ENCODE measurements at places on chromosomes 6 and 20.

DNA sequence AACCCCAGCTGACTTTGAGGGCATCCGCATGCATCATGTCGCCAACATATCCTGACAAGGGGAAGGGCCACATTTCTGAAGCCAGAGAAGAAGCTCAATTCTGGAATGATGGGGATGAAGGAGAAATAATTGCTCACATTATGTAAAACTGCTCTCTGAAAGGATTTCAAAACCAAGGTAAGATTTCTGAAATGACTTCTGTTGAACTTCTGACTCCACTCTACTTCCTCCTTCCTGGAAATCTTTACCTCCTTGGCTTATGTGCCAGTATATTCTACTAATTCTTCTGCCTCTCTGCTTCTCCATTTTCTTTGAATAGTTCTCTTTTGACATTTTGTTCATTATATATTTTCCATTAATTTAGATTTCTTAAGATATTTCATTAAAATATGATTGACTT is 31.9 kb downstream of the HLA-DPB1 start:
- no peak for DNase-seq

DNA sequence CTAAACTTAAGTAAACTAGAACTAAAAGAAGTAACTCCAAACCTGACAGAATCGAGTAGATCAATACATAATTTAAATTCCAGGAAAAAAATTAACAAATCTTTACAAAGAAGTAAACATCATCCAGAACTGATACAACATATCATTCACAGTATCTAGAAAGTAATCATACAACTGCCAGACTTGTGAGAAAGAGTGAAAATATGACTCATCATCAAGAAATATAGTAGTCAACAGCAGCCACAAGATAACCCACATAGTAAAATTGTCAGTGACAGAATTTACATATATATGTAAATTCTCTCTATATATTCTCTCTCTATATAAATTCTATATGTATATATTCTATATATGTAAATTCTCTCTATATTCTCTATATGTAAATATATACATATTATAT is 242.8 kb upstream of the RGS17 start:
- no peak for DNase-seq

GRCh38 chr6:166712286-166713228 is 85.5 kb upstream of the RPS6KA2 start:
- no peak for DNase-seq

DNA sequence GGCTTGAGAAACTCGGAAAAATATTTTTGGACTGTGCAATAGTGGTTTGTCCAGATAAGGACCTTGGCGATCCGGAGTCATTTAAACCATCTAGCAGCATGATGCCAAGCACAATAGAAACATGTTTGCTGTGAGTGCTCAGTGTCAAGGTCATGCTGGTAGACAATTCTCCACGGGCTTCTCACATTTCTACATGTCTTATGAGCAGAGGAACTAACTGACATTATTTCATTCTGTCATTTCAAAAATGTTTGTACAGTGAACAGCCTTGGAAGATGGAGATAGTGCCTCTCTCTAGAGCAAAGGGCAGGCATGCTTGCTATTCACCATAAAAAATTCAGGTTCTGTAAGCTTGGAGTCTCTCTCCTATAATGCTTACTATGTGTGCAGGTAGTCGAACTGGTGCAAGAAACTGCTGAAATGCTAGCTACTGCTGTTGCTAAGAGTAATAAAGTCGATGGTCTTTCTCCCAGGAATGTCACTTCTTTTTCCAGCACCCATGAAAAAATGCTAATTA is 25.4 kb upstream of the CCN2 start:
- DNase-seq = no peak

GRCh38 chr20:31604567-31605030 is 490 bp upstream of the ID1 start:
- no peak for DNase-seq

DNA sequence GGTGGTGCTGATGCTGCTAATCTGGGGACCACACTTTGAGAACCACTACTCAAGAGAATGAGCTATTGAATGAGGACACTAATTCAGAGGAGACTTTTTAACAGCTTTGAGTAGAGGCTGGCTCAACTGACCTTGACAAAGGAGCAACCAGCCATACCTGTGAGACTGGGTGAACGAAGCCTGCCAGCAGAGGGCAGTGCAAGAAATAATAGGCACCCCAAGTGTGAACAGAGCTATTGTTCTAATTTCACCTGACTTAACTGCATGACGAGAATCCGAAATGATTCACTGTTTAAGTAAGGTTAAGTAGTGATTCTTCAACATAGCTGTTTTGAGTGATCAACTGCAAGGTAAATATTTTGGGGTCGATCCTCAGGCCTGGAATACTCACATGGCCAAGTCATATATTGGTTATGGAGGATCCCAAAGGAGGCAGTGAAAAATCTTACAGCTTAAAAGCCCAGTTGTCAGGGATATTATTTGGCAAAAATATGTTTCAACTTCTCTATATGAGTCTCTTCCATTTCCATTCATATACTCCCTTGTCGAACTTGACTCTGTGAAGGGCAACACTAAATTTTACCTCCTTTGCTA is 550.5 kb upstream of the MARCKS start:
- DNase-seq = peak; percentile 9

- DNase-seq = peak; percentile 91
Observed at GRCh38 chr20:43955062-43955749, 40.6 kb downstream of the TOX2 start.

DNA sequence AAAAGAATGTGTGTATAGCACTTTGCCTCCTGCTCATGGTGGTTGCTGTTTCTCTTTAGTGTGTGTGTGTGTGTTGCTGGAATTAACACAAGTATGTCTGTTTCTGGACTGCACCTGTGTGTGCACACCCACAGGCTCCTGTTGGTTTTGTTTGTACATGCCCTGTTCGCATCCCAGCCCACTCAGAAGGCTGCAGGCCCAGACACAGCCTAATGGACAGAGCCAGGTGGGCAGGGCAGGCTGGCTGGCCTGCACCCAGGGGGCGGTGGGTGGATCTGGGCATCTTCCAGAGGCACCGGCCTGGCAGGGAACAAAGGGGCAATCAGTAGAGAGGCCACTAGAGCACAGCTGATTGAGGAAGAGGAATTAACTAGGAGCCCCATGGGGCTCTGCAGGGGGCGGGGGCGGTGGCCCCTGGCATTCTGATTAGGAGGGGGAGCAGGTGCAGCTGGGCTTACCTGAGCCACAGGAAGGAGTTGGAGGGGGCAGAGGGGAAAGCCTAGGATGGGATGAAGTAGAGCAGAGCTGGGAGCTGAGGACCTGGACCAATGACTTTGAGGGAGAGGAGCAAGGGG is 21.9 kb downstream of the CD40 start:
- no peak for DNase-seq

DNA sequence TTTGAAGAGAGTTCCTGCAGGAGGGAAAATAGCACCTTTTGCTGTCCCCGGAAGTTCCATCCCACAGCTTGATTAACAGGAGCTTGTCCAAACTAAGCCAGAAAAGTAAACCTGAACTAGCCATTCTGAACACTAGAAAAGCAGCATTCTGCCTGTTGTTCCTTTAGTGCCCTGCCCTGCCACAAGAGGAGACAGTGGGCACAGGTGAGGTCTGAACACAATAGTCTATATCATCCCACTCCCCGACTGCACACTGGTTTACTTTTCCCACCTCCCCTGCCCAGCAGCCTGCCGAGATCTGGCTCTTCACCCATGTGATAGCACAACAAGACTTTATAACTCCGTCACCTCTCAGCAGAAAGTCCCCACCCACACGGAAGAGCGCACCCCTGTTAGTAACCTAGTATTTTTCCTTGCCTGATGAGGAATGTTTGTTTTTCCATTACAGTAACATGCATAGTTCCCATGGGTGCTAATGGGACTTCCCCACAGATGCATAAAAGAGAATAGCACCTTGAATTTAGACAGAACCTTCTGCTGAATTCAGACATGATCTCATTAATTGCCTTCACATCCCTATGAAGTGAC is 59.7 kb downstream of the TFAP2A start:
- no peak for DNase-seq

All from RCC 7860 (cell line).